A673 (cell line): ENCODE measurements at places on chromosomes 3 and 15. TPM values are rescaled to one million over a fixed set of nuclear protein-coding genes. Genes with fewer than 3 reads are reported as not detected.

- DNase-seq = no peak
Observed at GRCh38 chr3:151949706-151950105, 76.3 kb downstream of the SUCNR1 start.

GRCh38 chr3:114405202-114405990 is 111.6 kb downstream of the TIGIT start:
- no peak for DNase-seq

DNA sequence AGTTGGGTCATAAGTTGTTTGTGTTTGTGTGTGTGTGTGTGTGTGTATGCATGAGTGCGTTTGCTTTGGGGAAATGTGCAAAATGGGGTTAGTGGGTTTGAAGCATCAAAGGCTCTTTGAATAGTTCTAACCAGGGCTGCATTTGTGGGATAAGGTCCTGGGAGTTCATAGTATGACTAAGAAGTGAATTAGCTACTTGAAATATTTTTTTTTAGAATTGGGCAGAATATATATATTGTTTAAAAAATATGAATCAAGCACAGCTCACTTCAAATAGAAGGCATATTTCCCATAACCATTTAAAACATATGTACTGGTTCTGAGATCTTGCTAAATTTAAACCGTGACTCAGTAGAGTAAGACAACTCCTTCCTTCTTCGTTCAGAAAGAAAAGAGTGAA is 43.1 kb downstream of the IGF2BP2 start:
- no peak for DNase-seq

GRCh38 chr15:74511583-74511982 is 29.4 kb upstream of the ARID3B start:
- DNase-seq = no peak

DNA sequence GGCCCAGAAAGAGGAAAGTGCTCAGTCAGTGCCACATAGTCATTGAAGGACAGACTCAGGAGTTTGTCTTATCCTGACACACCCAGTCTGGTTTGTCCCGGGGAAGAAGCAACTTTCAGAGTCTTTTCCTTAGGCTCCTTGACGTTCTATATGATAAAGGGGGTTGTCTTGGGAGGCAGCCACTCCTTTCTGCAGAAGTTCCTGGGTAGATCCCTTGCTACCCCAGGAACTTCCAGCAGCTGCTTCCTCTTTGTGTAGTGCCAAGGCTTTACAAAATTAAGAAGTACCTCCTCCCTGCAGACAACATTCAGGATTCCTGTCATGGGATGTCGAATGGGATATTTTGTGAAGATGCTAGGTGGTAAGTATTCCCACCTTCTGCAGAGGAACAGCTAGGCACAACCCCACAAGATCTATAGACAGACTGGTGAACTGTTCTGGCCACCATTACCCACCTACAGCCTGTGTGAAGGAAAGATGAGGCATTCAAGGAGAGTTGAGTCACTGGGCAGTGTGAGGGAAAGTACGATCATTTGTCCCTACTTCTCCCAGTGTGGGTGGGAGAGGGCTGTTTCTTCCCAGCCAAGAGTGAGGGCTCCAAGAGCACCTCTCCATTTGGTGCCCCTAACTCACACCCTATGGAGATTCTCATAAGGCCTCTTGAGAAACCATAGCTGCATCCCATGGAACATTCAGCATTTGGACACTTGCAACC is 11.3 kb downstream of the TMEM266 start:
- no peak for DNase-seq

DNA sequence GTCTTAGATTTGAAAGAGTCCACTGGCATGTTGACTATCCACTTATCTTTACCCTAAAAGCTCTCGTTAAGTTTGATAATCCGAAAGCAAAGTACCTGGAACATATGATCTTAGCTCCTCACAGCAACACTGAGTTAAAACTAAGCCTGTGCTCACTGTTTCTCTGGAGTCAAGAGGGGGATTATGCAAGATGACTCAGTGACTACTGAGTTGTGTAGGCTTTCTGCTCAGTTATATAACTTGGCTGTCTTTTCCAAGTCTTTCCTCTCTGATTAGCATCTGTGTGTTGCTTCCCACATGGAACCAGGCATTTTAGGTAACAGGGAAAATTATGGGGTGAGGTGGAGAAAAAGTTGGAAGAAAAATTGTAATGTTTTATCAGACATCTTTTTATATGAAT is 31.2 kb upstream of the MYO5C start:
- DNase-seq = no peak

DNA sequence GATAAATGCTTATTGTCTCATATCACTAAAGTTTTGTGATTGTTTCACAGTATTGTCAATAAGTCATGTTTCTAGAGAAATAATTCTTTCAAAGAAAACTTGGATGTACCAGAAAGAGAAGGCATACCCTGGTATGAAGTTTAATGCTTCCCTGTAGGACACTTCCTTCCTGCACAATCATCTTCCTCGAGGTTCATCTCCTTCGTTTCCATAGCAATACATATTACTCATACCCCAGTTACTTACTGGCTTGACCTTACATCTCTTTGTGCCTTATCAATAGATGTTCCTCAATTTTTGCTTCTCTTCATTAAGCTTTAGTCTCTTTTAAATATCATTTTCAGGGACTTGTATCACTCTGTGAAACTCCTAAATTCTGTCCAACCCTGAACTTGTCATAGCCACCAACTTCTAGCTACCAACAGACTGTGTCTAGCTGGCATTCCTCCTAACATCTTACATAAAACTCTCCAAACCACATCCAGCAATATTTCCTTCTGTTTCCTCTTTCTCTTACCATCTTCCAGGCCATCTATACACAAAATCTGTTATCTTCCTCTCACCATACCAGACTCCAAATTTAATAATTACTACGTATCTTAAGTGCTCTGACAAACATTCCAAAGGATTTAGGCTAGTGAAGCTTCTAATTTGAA is 134.3 kb downstream of the GADL1 start:
- peak; percentile 59 for DNase-seq

GRCh38 chr3:38114052-38114874 is 22.7 kb downstream of the ACAA1 start:
- DNase-seq = no peak

DNA sequence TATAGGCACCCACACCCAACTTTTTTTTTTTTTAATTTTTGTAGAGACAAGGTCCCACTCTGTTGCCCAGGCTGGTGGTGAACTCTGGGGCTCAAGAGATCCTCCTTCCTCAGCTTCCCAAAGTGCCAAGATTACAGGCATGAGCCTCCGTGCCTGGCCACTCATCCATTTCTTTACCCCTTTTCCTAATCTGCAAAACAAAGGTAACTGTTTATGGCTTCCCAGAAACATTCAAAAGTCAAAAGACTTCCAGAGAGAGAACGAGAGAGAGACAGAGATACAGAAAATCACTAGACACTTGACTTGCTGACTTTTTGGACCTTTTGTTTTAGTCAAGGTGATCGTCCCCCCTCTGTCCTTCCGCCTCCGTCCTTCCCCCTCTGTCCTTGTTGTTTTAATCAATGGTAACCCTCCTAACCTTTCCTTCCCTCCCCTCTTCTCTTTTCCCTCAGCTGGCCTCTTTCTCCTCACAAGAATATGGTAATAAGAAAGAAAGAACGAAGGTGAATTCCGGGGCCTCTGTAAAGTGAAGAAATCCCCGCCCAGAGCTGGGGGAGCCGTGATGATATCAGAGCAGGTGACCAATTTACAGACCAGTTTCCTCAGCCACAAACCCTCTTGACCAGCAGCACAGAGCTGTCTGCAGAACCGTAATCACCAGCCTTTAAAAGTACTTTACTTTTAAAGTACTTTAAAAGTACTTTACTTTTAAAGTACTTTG is 21.9 kb downstream of the KLHL6 start:
- no peak for DNase-seq

DNA sequence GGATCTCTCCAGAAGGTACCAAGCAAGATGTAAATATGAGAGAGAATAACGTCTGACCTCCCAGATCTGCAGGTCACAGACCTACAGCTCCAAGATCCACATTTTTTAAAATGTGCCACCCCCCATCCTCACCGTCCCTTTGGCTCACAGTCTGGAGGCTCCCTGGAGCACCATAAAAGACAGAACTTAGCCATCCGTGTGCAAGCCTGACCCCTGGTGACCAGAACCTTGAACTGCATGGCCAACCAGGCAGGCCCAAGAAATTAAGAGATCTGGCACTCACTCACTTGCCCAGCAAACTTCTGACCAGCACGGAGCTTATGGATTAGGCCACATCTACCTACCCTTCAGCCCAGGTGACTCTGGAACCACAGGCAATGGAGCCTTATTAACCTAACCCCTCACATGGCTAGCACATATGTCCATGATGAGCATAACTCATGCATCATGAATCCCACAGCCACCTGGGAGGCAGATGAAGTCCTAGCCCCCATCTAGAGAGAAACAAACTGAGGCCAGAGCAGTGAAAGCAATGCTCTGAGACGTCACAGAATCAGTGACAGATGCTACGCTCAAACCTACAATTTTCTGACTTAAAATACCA is 275.3 kb downstream of the UACA start:
- peak; percentile 78 for DNase-seq

DNA sequence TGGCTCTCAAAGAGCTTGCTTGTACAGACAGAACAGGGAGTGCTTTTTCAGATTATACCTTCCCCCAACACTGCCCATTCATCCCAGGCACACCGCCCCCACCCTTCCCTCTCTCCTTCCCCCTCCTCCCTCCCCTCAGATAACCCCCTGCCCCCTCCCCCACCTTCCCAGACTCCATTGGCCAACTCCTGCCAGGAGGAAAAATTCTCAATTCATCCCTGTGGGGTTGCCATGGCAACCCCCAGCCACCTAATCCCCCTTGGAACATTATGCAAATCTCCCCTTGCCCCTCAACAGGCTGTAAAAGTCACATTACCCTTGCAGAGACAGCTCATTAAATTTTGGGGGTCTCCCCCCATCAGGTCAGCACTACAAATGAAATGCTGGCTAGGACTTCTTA is 14.3 kb downstream of the TLE3 start:
- DNase-seq = peak; percentile 54

DNA sequence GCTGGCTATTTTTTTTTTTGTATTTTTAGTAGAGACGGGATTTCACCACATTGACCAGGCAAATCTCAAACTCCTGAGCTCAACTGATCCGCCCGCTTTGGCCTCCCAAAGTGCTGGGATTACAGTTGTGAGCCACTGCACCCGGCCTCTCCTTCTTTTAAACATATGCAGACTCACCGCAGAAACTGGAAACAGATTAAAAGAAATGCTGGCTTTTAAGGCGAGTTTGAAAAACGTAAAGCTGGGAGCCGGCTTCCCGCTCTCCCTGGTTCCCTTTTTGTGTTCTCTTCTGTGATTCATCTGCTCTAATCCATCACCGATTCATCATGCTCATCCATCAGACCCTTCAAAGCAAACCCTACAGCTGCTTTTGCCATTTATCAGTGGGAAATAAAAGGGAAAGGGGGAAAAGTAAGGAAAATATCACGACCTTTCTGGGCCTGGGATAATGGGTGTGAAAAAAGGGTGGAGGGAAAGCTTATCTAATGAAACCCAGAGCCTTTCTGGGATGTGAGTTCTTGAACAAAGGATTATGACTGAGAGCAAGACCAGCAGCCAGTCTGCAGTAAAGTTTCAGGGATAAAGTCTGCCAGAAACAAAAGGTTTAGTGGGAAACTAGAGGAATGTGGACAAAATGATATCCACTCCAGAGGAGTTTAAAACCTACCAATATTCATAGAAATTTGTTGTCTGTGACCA is 92.3 kb upstream of the LRIG1 start:
- no peak for DNase-seq

- DNase-seq = no peak
Observed at GRCh38 chr3:63900010-63900409, 12.2 kb downstream of the SCAANT1 start.

GRCh38 chr15:94297558-94297957 is 66.2 kb downstream of the MCTP2 start:
- DNase-seq = no peak

- DNase-seq = no peak
Observed at GRCh38 chr3:95312650-95313049, 1249.8 kb downstream of the NSUN3 start.

GRCh38 chr3:69204315-69204957 is 82.0 kb upstream of the LMOD3 start:
- DNase-seq = peak; percentile 8

DNA sequence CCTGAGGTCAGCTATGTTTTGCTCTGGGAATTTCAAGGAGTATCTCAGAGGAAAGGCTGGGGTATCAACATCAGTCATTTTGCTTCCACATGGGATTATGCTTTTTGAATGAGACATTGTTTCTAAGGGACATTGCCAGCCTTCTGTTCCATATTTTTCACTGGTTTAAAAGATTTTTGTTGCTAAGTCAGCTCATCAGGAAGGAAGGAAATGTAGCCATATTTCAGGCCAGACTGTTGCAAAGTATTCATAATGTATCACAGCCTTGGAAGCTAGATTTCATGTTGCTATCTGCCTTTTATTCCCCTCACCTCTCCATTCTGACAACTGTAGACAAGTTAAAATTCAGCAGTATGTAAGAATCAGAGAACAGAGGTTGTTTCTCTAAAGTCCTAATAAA is 61.0 kb upstream of the CHRM5 start:
- no peak for DNase-seq

DNA sequence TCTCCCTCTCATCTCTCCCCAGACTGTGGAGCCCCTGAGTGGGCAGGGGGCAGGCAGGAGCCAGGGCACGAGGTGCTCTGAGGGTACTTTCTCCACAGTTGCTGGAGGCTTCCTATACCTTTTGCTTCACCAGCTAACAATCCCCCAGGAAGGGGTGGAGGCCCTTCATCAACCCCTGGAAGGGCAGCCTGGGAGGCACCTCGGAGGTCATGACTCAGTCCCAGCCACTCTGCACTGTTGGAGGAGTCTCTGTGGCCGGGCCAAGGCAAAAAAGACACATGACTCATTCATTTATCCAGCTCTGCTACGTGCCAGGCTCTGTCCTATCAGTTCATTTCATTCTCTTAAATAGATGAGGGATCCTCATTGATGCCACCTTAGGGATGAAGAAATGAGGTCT is 15.6 kb upstream of the KY start:
- DNase-seq = no peak

DNA sequence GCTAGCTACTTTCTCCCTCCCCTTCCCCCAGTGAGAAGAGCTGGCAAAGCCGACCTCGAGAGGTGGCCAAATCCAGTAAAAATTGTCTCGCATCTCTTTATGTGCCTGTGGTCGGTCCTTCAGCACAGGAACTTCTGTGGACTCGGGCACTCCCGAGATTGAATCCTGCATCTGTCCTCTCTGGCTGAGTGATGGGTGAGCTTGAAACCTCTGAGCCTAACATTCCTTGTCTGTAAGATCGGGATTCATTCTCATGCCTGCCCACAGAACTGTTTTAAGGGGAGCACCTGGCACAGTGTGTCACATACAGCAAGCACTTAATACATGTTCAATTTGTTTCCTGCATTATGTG is 11.3 kb downstream of the CX3CR1 start:
- DNase-seq = no peak

- DNase-seq = no peak
Observed at GRCh38 chr15:60009124-60009960, 5.2 kb downstream of the FOXB1 start.

Gene PRR20G
- not detected in 2 replicates for total RNA-seq

Gene MASP1
- not detected in 2 replicates for total RNA-seq

Gene TRA2B
- total RNA-seq = 328 and 339 TPM in 2 replicates

Gene CLDN18
- total RNA-seq = not detected in 2 replicates

Gene ISLR
- total RNA-seq = 0.41 and 0.74 TPM in 2 replicates

Gene CHRNA7
- 3.3 and 3.7 TPM in 2 replicates for total RNA-seq

Gene ZNF501
- 2.8 and 4.2 TPM in 2 replicates for total RNA-seq

Gene TMCO5A
- total RNA-seq = not detected in 2 replicates

Gene HYKK
- total RNA-seq = 0.37 TPM in 1 of 2 replicates, not detected in the other

Gene RFC4
- total RNA-seq = 116 and 120 TPM in 2 replicates
